ENCODE measurements at places on chromosomes 7 and 10. TPM values are rescaled to one million over a fixed set of nuclear protein-coding genes. Genes with fewer than 3 reads are reported as not detected.

- no peaks in the 10 kb centered on the region for H3K4me1 ChIP-seq
- no peak overlapping the region for H3K27ac ChIP-seq
- no peaks in the 10 kb centered on the region for H3K36me3 ChIP-seq
- H3K27me3 ChIP-seq: no peaks in the 10 kb centered on the region
Observed at GRCh38 chr7:120304674-120305073, 31.7 kb downstream of the KCND2 start.

- H3K27ac ChIP-seq: peak overlapping the region; percentile 88
- H3K4me1 ChIP-seq: peaks cover 55% of the 10 kb centered on the region
- H3K4me3 ChIP-seq: peak overlapping the region; percentile 66
- H3K27me3 ChIP-seq: no peaks in the 10 kb centered on the region
- no peak for DNase-seq
Observed at GRCh38 chr10:110010486-110011378, 2.9 kb downstream of the ADD3 start.

- no peaks in the 10 kb centered on the region for H3K4me1 ChIP-seq
- H3K36me3 ChIP-seq: no peaks in the 10 kb centered on the region
- no peak overlapping the region for H3K27ac ChIP-seq
- no peak for DNase-seq
- H3K27me3 ChIP-seq: no peaks in the 10 kb centered on the region
Observed at GRCh38 chr7:133491846-133492652, 239.2 kb downstream of the EXOC4 start.

- no peak overlapping the region for H3K27ac ChIP-seq
- no peak for DNase-seq
- H3K4me1 ChIP-seq: no peaks in the 10 kb centered on the region
- no peaks in the 10 kb centered on the region for H3K36me3 ChIP-seq
- no peaks in the 10 kb centered on the region for H3K27me3 ChIP-seq
Observed at GRCh38 chr7:112214268-112214667, 7.8 kb downstream of the ZNF277 start.

DNA sequence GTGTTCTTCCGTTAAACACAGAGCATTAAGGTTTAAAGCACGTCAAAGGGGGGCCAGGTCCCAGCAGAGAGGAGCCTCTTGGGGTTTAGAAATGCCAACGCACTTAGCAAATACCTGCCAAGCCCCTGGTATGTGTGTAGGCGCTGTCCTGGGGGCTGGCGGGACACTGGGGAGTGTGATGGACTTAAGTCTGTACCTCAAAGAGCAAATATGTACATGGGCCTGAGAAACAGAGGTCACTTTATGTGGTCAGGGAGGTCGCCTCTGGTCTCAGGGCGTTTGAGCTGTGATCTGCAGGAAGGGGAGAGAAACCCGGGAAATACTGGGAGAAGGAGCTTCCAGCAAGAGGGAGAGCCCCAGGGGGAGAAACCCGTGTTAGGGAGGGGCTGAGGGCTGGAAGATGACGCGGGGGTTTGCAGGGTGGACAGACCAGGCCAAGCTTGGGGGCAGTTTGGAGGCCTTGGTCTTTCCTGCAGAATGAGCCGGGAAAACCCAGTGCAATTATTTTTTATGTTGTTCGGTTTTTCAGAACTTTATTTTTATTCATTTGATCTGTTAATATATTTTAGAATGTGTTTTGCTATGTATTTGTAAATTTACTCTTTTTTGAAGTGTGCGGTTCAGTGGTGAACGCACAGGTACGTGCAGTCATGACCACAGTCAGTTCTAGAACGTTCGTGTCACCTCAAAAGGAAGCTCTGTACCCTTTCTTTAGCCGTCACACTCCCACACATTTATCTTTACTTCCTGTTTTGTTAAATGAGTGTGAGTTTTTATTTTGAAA, 441.4 kb upstream of the FOXK1 start:
- no peaks in the 10 kb centered on the region for H3K36me3 ChIP-seq
- H3K27me3 ChIP-seq: no peaks in the 10 kb centered on the region
- H3K27ac ChIP-seq: no peak overlapping the region
- H3K4me3 ChIP-seq: no peak overlapping the region
- DNase-seq: no peak
- H3K4me1 ChIP-seq: no peaks in the 10 kb centered on the region

DNA sequence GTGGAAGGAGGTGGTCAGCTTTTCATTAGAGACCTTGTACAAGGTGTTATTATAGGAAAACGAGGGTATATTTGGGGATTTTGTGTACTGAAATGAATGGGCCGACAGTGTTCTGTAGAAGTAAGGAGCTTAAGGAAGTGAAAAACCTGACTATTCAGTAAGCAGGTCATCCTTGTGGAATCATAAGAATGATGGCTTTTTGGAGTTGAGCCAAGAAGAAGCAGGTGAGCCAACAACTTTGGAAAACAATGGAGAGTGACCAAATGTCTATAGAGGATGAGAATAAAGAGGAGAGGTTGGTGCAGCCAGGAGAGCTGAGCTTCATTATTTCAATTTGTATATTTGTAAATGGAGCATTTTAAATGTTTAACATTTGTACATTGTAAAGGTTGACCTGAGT, 595.7 kb downstream of the CCSER2 start:
- no peak overlapping the region for H3K4me3 ChIP-seq
- H3K27me3 ChIP-seq: no peaks in the 10 kb centered on the region
- no peaks in the 10 kb centered on the region for H3K36me3 ChIP-seq
- DNase-seq: no peak
- H3K27ac ChIP-seq: no peak overlapping the region
- H3K4me1 ChIP-seq: no peaks in the 10 kb centered on the region

DNA sequence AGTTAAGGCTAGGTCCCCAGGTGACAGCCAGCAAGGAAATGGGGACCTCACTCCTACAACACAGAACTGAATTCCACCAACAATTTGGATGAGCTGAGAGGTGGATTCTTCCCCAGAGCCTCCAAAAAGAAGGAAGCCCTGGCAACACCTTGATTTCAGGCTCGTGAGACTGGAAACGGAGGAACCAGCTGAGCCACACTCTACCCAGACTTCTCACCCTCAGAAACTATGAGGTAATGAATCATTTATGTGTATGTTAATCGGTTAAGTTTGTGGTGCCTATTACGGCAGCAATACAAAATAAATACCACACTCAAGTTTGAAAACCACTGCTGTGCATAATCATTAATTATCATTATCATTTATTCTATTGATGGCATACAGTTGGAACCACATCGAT, 532.4 kb upstream of the ANKRD30A start:
- H3K27me3 ChIP-seq: no peaks in the 10 kb centered on the region
- no peaks in the 10 kb centered on the region for H3K4me1 ChIP-seq
- no peaks in the 10 kb centered on the region for H3K36me3 ChIP-seq
- no peak for DNase-seq

The VWDE gene
- 4.9 TPM for total RNA-seq

Measured in naive thymus-derived CD4-positive, alpha-beta T cell (primary cell).